ENCODE measurements at places on chromosomes 16 and 17. TPM values are rescaled to one million over a fixed set of nuclear protein-coding genes. Genes with fewer than 3 reads are reported as not detected.

Gene NSMCE1
- polyA plus RNA-seq, result 67.5 TPM

GRCh38 chr17:78925234-78925633 is at the start of gene TIMP2:
TSS of gene TIMP2 (minus strand) at chr17:78925387. CDS start at chr17:78925088, 299 bp downstream.
- peak; percentile 90 for DNase-seq

DNA sequence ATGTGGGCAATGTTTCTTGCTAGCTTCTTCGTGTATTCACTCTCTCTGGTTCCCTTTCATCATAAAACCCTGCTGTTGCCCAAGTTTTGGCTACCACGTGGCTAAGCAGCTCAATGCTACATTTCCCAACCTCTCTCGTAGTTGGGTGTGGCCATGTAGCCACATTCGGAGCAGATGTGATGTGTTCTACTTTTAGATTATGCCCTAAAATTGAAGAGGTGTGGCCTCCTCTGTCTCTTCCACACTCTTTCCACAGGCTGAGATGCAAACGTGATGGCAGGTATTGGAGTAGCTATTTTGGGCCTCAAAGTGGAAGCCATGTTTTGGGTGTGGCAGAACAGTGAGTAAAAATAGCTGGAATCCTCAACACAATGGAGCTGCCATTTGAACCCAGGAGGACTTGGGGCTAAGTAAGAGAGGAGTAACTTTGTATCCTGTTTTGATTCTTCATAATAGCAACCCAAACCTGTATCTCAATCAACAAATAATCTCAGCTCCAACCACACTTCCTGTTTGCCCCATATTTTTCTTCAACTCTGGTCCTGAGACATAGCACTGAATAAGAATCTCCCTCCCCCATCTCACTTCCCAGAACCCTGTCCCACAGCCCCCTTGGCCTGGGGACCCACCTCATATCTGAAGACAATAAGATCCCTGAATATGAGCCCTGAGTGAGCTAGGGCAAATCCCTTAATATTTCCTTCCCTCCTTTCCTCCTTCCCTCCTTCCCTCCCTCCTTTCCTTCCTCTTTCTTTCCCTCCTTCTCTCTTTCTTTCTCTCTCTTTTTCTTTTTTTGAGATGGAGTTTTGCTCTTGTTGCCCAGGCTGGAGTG is 4.0 kb downstream of the NUPR1 start:
- no peak for DNase-seq

DNA sequence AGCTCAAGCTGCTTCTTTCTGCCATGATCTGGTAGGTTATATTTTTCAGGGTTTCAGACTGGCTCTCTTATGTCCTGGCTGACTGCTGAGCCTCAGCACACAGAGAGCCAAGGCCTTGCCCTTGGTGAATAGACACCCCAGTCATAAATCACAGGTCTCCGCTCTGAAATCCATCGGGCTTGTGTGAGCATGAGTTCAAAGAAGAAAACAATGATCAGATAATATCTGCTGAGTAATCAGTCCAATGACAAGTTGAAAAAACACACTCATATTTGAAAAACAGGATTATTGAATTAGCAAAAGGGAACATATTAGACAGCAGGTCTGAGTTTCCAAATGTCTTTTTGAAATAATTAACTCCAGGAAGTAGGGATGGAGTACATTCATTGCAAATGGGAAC is 51.1 kb upstream of the NDRG4 start:
- no peak for DNase-seq

GRCh38 chr17:4054446-4054845 is 88.4 kb downstream of the ZZEF1 start:
- no peak for DNase-seq

Gene CD300LB
- polyA plus RNA-seq, result 0.23 TPM

Gene SLC38A8
- polyA plus RNA-seq, result not detected

- no peak for DNase-seq
These were observed 181.6 kb upstream of the ELAC2 start for GRCh38 chr17:13199425-13199824.

- DNase-seq, result no peak
These were observed 18.5 kb upstream of the AATK start for GRCh38 chr17:81184555-81184954.

- no peak for DNase-seq
These were observed 1.3 kb upstream of the MYO1D start for GRCh38 chr17:32878211-32878610.

Gene BFAR
- polyA plus RNA-seq, result 59.0 TPM

DNA sequence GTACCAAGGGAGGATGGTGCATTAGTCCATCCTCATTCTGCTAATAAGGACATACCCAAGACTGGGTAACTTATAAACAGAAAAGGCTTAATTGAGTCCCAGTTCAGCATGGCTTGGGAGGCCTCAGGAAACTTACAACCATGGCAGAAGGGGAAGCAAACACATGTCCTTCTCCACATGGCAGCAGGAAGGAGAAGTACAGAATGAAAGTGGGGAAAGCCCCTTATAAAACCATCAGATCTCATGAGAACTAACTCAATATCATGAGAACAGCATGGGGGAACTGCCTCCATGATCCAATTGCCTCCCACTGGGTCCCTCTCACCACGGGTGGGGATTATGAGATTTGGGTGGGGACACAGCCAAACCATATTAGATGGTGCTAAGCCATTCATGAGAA is 84.5 kb downstream of the SEC14L1 start:
- DNase-seq, result no peak

DNA sequence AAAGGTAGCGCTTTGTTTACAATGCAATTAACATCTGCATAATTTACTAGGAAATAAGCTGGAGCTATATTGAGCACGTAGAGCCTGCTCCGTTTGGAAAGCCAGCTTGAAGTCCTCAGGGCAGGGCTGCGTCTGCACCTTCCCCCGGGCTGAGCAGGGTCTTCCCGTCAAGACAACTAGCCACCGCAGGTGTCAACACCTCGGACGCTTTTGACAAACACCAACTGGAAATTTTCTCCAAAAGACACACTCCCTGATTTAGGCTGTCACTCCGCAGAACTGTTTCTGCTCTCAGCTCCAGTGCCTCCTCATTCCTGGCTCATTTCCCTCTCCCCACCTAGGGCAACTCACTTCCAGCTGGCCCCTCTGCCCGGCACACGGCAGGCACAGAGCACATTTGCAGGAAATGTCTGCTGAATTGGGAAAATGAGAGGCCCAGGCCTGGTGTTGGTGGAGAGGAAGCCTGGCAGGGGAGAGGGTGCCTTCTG is 170.3 kb downstream of the MAF start:
- DNase-seq, result no peak

- no peak for DNase-seq
These were observed 83.2 kb downstream of the CNTNAP4 start for GRCh38 chr16:76360404-76360803.

- DNase-seq, result no peak
These were observed 16.5 kb upstream of the SNN start for GRCh38 chr16:11651796-11652195.

Gene CSH2
- not detected for polyA plus RNA-seq

DNA sequence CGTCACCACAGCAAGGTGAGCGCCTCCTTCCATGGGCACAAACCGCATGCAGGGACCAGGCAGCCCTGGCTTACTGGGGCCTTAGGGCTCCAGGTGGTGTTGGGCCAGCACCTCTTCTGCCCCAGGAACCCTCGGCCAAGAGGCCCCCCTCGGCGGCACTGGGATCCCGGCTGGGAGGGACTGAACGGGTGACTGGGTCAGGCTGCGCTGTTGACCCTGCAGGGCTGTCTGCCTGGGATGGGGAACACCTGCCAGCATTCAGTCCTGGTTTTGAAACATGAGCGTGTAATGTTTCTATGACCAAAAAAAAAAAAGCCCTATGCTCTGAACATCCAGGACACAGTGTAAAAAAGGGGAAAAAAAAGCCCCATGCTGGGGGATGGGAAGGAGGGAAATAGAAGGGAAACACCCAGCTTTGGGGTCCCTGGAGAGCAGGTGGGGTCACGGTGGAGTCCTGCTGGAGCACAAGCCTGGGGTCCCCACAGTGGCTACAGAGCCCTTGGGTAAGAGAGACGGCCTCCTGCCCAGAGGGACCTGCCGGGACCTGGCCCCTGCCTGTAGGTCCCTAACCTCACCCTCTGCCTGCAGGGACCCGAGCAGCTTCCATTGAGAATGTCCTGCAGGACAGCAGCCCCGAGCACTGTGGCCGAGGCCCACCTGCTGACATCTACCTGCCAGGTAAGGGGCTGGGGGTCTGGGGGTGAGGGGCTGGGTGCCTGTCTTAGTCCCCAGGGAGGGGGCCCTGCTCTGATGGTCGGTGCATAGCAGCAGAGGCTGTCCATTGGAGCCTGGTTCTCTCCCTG is 9.9 kb upstream of the NUDT16L1 start:
- peak; percentile 70 for DNase-seq

GRCh38 chr16:78476615-78477014 is 377.2 kb downstream of the WWOX start:
- DNase-seq, result no peak

DNA sequence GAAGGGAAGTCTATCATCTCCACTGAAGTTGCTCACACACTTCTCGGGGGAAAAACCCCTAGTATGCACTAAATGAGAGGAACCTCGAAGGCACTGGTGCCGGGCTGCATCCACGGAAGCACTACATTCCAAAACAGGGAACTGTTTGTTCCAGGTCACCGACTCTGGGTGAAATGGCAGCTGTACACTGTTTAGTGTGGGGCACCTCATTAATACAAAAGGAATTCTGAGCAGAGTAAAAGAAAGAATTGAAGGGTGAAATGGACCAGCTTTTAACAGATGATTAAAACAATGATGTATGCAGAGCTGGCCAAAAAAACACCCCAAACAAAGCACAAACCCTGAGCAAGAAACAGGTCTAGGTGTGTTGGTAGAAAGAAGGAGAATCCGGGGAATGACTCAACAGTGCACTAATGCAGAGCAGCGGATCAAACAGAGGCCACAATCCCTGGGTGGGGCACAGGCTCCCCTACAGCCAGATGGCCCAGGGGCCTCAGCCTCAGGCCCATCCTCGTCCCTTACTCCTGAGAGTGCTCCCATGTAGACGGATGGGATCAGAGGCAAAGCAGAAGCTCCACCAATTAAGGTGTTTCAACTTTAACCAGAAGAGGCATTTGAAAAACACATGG is 161.5 kb downstream of the ZFHX3 start:
- DNase-seq, result no peak

DNA sequence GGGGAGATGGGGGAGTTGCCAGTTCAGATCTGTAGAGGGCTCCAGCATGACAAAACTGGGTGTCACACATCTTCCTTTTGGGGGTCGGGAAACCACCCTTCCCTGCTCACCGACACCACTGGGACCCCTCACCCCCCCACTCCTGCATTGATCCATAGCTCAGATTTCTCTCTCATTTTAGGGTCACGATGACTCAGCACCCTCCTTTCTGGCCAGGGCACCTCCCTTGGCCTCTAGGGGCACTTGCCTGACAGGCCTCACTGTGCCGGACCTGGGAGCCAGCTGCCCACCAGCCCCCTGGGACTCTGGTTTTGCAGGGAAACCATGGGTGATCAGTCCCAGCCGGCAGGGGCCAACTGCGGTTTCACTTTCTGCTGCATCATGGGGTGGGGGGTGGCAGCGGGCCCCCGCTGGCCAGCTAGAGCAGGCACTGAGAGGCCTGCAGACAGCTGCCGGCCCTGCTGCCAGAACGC is 239.4 kb downstream of the MRTFB start:
- DNase-seq, result no peak

GRCh38 chr16:73713778-73714495 is 582.7 kb upstream of the PSMD7 start:
- DNase-seq, result no peak

Gene SCRN2
- 45.6 TPM for polyA plus RNA-seq

DNA sequence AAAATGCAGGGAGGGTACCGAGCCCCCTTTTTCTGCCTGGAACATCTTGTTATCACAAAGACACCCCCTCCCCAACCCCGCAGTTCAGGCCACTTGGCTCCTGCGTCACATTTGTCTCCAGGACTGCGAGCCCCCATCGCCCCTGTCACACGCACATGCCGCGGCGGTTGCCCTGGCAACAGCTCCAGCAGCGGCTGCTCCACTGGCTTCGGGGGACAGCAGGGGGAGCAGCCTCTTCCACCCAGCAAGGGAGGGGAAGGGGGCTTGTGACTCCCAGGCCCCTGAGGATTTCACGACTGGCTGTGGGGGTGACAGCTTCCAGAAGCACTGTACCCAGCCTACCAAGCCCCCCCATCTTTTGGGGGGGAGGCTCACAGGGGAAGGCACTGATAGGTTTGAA is 2.6 kb downstream of the BAIAP3 start:
- no peak for DNase-seq

- no peak for DNase-seq
These were observed 12.8 kb downstream of the HMOX2 start for GRCh38 chr16:4489030-4489429.

- DNase-seq, result no peak
These were observed 90.7 kb upstream of the SMIM36 start for GRCh38 chr17:55601874-55602364.

Gene IGF2BP1
- 32.1 TPM for polyA plus RNA-seq

DNA sequence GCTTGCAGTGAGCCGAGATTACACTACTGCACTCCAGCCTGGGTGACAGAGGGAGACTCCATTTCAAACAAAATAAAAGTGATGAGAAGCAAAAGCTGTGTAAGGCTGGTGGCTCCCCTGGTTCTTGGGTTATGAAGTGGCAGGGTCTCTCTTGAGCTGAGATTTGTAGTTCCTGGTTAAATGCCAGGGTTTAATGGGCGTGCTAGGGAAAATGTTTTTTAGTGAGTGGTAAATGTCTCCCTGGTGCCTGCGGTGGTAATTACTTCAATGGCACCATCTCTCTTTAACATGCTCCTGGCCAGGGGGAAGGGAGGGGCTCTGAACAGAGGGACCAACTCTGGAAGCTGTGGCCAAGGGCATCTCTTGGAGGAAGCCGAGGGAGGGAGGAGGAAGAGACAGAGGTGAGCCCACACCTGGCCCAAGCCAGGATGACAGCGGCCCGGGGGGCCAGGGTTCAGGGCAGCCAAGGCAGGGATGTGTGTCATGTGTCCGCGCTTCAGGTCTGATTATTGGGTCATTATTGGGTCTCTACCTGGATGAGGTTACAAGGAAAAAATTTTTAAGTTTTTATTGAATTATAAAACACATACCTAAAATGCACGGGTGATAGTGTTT is 17.8 kb upstream of the RPL38 start:
- no peak for DNase-seq

DNA sequence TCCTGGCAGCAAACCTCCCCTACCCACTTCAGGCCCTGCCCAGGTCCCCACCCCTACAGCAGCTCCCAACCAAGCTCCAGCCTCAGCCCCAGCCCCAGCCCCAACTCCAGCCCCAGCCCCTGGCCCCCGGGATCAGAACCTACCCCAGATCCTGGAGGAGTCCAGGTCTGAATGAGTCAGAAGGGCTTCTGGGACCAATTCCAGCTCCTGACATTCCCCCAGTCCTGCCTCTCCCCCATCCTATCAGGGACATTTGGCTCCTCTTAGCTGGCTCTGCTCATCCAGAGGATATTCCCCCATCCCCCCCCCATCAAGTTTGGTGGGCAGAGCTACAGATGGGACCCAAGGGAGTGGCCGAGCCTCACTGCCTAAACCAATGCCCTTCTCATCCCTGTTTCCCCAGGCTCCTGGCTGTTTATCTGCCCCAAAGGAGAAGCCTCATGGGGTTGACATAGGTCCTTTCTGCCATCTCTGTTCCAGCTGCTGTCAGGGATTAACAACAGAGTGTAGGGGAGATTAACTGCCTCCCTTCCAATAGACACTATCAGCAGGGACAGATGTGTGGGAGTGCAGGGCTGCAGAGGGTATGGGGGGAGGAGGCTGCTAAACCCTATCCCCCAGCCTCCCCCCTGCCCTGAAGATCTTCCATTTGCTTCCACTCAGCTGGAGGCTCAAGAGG is 16.5 kb downstream of the CNTNAP1 start:
- DNase-seq, result no peak

GRCh38 chr17:46106966-46107644 is 86.1 kb downstream of the KANSL1 start:
- no peak for DNase-seq

GRCh38 chr17:4045487-4045886 is 81.2 kb upstream of the ATP2A3 start:
- no peak for DNase-seq

Gene HLF
- polyA plus RNA-seq, result 3.0 TPM

GRCh38 chr16:88784074-88784855 is 755 bp downstream of the PIEZO1 start:
- DNase-seq, result peak; percentile 83
